NCI-H1417 (cell line): ENCODE measurements at places on chromosomes 3 and 15.

- peak; percentile 20 for DNase-seq
Measured at GRCh38 chr15:32747921-32748342, 30.1 kb downstream of the GREM1 start.

DNA sequence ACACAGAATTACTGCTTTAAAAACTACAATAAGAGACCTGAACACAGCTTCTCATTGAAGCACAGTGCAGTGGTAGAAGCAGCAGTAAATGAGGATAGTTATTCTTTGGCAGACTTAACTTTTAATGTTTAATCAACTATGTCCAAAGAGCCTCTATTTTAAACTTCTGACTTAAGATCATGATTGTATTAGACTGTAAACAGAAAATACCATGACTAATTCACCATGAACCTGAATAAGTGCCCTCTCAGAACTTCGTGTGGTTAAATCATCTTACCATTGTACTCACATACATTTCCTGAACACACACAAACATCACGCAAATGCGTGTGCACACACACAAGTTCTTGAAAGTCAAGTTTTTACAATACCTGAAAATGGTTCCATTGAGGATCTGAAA, 13.9 kb downstream of the CEP152 start:
- no peak for DNase-seq

DNA sequence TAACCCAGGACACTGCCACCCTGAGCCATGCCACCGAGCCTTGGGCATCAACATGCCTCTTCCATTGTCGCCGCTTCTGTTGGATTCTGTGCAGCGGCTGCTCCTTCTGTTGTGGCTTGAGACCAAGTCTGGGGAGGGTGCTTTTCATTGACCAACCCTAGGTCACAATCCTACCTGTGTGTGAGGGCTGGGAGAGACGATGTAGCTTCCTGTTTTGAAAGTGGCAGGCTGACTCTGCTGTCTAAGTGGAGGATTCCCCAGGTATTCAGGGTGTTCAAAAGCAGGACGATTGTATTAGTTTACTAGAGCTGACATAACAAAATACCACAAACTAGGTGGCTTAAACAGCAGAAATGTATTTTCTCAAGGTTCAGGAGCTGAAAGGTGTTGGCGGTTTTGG, 13.0 kb upstream of the ACAP2 start:
- no peak for DNase-seq

DNA sequence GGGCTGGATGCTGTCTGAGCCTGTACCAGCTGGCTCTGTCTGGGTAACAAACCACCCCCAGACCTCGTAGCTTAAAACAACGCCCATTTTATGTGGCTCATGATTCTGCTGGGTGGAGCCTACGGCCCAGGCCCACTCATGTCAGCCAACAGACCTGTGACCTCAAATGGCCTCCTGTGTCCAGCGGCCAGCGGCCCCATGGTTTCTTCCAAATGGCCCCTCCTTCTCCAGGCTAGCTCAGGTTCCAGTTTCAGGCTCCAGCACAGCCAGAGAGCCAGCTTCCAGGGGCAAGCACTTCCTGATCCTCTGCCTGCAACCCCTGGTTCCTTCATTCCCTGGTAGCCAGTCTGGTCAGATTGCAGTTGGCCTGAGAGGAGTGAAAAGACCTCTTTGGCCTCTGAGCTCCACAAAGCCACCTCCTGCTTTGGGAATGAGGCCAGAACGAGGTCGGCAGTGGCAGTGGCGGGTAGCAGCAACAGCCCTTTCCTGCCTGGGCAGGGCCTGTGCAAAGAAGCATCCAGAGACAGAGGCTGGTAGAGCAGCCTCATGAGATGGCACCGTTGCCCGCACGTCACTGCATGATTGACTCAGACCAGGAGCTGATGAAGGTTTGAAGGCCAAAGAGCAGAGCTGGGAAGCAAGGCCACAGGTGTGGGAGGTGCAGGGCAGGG, 21.0 kb upstream of the PLXNA1 start:
- no peak for DNase-seq

DNA sequence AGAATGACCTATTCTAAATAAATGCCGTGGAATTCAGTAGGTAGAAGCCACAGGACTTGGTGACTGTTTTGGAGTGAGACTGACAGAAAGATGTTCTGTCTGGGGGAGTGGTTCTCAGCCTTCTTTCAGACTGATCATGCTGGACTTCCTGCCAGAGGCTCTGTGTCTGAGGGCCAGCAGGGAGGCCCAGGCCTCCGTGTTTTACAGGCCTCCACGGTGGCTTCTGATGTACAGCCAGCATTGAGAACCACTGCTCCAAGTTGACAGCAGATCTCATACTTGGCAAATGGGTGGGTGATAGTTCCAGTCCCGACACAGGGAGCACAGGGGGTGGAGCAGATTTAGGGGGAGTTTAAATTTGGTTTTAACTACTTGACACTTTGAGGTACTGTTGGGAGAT, 6.7 kb upstream of the PIGZ start:
- no peak for DNase-seq

DNA sequence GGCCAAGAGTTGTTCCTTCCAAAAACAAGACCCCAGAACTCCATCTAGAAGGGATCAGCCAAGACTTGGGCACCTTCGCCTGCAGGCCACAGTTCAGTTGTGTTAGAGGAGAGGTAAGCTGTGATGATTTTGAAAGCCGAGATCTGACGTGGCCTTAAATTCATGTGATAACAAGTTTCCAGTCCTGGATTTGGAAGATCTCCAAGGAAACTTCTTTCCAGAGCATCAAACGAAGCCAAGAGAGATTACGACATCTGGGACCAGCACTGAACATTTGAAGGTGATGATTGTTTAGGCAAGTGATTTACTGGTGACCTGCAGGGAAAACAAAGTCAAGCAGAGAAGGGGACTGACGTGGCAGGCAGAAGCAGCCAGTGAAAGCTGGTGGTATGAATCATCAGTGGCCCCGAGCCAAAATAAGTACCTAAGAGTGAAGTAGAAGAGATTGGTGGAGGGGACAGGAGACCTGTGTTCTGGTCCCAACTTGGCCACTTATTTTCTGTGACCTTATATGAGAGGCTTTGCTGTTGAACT, 339.0 kb upstream of the PROK2 start:
- DNase-seq, result no peak

- DNase-seq, result no peak
Measured at GRCh38 chr3:43369404-43370292, 83.3 kb downstream of the SNRK start.

GRCh38 chr3:19769694-19770093, 164.3 kb downstream of the EFHB start:
- no peak for DNase-seq

DNA sequence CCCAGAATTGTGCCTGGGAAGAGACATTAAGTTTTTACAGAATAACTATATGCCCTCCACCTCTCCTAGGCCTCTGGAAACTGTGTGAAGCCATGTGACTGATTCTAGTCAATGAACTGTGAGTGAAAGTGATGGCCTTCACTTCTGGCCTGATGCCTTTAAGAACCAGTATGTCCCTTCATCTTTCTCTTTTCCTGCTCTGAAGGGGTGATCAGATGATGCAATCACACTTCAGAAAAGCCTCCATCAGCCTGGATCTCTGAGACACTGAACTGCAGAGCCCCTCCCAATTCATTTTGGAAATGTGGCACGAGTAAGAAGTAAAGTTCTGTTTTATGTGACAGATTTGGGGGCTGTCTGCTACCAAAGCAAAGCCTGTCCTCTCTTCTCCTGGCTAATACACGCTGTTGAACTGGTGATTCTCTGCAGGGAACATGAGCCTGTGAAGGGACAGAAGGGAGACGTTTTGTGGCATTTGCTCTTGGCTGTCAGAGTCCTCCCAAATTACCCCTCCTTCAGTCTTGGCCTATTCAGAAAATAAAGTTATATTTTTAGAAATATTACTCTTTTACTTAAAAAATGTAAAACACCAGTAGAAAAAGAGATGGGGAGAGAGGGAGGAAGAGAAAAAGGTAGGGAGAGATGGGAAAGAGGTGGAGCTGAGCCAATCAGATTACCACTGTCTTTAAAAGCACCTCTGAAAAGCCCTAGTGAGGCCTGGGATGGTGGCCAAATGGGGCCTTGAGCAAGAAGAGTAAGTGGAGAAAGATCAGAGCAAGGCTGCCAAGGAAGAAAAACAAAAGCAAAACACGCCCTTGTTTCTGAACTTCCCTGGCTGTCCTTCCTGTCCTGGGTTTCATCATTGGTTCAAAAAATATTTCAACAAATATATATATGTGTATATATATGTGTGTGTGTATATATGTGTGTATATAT, 40.9 kb upstream of the RYK start:
- no peak for DNase-seq

DNA sequence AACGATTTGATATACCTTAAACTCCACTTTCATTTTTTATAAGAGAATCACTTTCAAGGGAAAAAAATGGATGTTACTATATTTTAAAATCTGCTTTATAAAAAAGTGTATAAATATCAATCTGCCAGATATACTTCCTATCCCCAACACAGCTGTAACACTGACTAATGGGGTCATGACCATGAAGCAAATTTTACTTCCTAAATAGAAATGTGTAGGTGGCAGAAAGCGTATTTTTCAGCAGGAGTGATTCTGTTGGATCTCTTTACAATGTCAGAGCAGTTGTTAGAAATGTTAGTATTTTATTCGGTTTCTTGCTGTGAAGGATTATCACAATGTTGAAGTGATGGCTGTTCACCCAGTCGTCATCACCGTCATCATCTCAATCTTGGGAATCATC, 5.5 kb upstream of the C15orf40 start:
- no peak for DNase-seq

DNA sequence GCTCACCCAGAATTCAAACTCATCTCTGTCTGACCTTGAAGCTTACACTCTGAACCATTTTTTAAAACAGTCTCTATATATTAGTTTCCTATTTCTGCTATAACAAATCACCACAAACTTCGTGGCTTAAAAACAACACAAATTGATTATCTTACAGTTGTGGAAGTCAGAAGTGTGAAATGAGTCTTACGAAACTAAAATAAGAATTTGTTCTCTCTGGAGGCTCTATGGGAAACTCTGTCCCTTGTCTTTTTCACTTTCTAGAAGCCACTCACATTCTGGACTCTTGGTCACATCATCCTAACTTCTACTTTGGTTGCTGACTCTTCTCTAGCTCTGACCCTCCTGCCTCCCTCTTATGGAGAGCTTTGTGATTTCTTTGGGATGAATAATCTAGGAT, 429.3 kb upstream of the THBS1 start:
- no peak for DNase-seq

- DNase-seq, result no peak
Measured at GRCh38 chr3:28853830-28854229, 427.0 kb upstream of the RBMS3 start.

DNA sequence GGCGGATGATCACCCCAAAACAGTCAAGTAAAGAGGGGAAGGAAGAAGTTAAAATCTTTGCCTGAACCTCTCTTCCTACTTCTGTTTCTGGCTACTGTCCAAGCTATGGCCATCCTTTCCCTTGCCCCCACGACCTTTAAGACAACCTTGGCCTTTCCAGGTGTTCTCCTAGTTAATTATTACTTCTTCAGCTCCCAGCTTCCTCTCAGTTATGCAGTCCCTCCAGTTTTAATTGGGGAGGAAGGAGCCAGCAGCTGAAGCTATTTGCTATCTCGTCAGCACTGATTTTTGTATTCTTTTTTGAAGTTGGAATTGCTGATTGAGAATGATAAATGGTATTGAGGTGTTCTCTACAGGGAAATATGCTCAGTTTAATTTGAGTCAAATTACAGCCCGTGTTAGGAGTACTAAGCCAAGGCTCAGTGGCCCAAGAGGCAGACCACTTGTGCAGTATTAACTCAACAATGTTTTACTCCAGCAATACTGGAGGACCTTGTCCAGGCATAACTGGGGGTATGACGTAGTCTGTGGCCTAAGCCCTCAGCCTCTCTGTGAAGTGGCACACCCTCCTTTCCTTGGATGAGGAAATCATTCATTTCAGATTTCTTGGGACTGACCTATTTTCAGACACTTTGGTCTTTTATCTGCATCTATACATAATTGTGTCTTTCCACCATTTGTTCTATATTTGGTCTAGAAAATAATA, 336.9 kb downstream of the SLC9A9 start:
- DNase-seq, result no peak

DNA sequence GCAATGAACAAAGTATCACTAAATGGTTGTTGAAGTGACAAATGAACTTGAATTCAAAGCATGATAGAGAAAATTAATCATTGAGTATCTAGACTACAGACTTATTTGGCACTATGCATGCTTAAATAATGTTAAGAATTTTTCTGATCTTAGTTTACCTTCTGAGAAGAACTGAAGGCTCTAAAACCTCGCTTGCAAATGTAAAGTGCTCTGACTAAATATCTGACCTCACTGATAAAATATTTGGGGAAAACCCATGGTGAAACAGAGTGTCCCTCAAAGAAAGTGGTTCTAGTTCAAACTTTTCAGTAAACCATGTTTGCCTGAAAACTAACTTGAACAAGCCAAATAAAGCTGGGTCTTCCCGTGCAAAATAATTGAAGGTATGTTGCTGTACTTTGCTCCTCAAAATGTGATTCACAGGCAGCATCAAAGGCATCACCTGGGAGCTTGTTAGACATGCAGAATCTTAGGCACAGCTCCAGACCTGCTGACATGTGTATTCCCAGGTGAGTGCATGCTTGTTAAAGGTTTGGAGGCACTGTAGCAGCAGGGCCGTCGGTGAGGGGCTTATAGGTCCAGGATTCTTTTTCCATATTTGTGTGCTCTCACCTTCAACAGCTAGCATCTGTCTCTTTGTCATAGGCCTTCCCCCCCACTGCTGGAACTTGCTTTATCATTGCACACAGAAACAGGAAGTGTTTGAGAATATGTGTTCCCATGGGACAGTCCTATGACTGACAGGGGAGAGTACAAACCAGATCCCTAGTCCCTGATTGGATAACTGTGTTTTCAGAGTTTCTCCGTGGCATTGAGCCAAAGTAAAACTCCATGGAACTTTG, 524.2 kb upstream of the LMCD1 start:
- no peak for DNase-seq

DNA sequence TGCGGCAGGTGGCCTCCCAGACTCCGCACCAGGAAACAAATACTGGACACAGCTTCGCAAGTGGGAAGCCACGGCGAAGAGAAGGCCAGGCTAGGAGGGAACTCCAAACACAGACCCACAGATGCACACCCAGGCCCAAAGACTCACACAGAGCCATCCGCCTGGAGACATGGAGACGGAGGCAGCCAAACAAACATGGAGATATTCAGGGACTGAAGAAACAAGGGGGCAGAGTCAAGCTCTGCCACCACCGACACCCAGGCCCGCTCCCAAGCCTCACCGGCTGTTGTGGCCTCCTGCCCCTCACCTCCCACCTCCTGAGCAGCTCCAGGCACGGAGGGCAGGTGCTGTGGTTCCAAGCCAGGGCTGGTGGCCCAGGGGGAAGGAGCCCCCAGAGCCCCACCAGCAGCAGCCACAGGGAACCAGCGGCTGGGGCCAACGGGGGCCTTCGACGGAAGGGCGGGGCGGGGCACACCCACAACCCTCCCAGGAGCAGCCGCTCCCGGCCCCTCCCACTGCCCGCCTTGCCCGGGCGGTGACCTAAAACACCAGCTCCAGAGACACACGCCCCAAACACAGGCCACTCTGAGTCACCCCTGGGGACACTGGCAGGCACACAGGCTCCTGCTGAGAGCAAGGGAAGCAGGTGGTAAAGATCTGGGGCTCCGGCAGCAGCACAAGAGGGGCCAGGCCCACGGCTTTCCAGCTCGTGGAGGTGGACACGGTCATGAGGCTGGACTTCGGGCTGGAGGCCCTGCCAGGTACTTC, 31.9 kb downstream of the TNK2 start:
- DNase-seq, result no peak

GRCh38 chr3:27639271-27639670, 82.9 kb downstream of the EOMES start:
- no peak for DNase-seq

- DNase-seq, result no peak
Measured at GRCh38 chr3:101379658-101380376, 59.4 kb upstream of the IMPG2 start.
